ENCODE measurements at places on chromosomes 11 and 22. TPM values are rescaled to one million over a fixed set of nuclear protein-coding genes. Genes with fewer than 3 reads are reported as not detected.

Gene CDKN1C
- 148 TPM for total RNA-seq

Gene TRPC6
- 59.6 TPM for total RNA-seq

Gene RAB6A
- 147 TPM for total RNA-seq

Gene MFRP
- total RNA-seq = not detected

Gene MAPK11
- total RNA-seq = 6.8 TPM
